ENCODE measurements at places on chromosomes 1 and 21. TPM values are rescaled to one million over a fixed set of nuclear protein-coding genes. Genes with fewer than 3 reads are reported as not detected.

HMCN1 gene
- 9.2 TPM for total RNA-seq

GRCh38 chr1:198606020-198606438 is 32.8 kb upstream of the PTPRC start:
- no peak for DNase-seq

RAB29 gene
- 32.3 TPM for total RNA-seq

TNFSF4 gene
- 11.7 TPM for total RNA-seq

DNA sequence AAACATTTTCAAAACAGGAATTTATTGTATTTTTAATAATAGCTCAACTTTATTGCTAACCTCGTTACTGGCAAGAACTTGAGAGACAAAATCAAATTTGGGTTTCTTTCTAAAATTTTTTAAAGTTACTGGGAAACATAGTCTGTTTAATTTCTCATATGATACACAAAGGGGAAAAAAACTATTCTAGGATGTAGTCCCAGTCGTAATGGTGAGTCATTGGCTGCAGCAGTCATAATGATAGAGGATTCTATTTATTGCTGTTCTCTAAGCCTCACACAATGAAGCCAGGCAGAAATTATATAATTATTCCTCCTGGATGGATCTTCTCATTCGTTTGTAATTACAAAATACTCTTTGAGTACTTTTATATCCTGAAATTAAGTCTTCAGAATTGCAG is 326.5 kb upstream of the SGIP1 start:
- DNase-seq = no peak

EPHA10 gene
- total RNA-seq = not detected

ADCY10 gene
- total RNA-seq = 0.06 TPM

GRCh38 chr21:32735524-32735923 is 7.7 kb upstream of the SYNJ1 start:
- DNase-seq = no peak

DNA sequence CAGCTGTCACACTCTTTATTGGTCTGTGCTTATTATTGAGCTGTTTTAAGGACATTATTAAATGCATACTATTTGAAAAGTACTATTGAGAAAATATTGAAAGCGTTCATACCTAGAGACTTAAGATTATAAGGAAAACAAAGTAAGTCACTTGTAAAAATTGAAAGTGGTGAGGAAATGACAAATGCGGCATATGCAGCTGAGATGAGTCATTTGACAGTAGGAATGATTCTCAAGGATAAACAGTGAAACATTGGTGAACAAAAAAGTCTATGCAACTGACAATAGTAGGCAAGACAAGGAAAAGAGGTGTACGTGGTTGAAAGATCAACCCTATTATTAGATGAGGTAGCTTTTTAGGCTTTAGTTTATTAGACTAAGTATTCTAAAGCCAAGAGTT is 82.6 kb upstream of the MAP10 start:
- no peak for DNase-seq

PM20D1 gene
- total RNA-seq = not detected

DNA sequence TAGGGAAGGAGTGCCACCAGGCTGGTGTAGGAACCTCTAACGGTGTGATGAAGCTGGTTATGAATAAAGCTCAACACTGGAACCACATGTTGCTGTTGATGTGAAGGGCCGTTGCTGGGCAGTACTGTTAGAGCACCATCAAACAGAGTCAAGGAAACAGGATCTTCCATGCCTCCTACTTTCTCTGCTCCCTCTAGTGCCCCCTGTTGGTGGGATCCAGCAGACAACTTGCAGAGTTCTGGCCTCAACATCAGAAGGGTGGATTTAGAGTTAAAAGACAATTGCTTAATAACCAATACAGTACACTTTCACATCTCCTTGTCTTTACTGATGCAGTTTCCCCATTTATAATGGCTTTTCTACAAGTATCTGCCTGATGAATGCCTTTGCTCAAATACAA is 336.4 kb downstream of the NTNG1 start:
- no peak for DNase-seq

SLC6A9 gene
- total RNA-seq = 1.5 TPM

DNA sequence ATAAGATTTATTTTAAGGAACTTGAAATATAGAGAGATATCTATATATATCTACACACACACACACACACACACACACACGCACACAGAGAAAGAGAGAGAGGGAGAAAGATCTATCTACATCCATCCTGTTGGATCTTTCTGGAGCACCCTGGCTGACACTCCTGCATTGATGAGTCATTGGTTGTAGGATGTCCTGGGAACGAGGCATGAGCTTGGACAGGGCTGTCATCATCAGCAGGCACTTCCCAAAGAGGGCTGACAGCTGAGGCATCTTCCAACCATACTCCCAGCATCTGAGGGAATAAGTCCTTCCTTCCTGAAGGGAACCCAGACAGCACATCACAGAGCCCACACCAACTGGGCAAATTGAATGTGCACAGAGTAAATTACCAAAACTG is 99.1 kb upstream of the ERG start:
- no peak for DNase-seq

MFSD2A gene
- 6.9 TPM for total RNA-seq

- no peak for DNase-seq
These were observed 174.2 kb downstream of the TNR start for GRCh38 chr1:175569117-175569743.

GRCh38 chr1:62198781-62199125 is 4.1 kb downstream of the L1TD1 start:
- DNase-seq = no peak

DNA sequence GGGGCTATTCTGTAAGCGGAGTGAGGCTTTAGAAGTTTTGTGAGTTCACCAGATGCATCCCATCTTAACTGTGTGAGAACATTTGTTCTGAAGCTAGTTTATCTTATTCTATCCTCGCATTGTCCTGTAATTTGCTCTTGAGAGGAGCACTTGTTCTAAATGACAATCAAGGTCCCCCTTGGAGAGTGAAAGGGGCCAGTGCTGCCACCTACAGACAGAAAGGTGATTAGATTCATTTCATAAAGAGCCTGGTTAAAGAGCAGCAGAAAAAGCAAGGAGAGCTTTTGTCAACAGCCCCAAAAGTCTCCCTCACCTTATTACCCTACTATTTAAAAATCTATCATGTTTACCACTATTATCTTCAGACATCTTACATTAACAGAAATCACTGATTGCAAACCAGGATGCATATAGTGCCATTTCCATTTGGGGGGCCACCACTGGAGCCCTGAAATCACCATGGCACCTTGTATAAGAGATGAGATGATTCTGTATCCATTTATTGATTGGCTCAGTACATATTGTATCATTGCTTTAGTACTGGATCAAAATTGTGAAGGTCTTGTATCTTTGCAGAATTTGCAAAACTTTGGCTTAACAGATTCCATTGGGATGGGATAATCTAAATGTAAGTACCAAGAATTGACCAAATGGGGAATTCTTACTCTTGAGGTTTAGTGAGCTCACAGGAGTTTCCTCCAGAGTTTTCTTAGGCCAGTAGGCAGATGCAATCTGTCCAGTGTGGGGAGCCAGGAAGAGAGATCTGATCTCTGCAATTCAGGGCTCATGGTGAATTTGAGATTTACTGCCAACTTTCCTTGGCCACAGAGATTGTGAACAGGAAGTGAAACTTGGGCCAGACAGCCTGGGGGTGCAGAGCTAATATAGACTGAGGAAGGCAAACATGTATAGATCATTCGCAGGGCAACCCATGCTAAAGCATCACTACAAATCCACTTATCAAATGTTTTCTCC is 64.3 kb upstream of the TRABD2B start:
- no peak for DNase-seq

DNA sequence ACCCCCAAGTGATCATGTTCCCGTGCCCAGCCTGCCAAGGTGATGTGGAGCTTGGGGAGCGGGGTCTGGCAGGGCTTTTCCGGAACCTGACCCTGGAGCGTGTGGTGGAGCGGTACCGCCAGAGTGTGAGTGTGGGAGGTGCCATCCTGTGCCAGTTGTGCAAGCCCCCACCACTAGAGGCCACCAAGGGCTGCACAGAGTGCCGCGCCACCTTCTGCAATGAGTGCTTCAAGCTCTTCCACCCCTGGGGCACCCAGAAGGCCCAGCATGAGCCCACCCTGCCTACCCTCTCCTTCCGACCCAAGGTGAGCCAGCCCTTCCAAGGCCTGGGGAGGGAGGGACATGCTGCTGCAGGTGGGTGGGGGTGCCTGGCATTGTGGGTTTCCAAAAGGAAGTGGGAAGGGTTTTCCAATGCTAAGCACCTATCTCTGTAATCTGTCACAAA is 2.3 kb downstream of the TRIM46 start:
- no peak for DNase-seq

HSD3B2 gene
- not detected for total RNA-seq

CELA2B gene
- not detected for total RNA-seq

DNA sequence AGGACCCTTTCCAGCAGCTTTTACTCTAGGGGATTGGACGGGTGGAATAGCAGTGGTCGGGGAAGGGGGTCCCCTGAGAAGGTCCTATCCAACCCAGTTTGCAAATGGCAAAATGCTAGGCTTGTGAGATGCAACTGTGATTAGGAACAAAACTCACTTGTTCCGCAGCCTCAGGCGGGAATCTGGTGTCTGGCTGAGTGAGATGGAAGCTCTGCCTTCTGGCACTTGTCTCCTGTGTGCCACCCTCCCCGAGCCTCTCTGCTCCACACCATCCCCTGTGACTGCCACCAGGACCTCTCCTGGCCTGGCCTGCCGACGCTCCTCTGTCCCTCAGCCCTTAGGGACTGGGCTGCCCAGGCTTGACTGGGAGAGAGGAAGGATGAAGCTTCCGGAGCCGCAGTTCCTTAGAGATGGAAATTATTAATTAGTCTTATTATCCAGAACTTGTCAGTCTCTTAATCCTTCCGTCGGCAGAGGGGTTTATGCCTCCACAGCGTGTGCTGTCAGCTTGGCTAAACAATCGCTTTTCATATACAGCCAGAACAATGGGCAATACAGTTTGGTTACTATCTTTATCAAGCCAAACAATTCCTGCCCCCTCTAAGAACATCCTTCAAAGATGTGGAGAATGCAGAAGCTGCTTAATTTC is 292.8 kb upstream of the VAMP3 start:
- no peak for DNase-seq

SAMD13 gene
- total RNA-seq = 1.5 TPM

- DNase-seq = no peak
These were observed 6.6 kb upstream of the MTFR1L start for GRCh38 chr1:25813071-25813733.

ACTN2 gene
- total RNA-seq = not detected

DNA sequence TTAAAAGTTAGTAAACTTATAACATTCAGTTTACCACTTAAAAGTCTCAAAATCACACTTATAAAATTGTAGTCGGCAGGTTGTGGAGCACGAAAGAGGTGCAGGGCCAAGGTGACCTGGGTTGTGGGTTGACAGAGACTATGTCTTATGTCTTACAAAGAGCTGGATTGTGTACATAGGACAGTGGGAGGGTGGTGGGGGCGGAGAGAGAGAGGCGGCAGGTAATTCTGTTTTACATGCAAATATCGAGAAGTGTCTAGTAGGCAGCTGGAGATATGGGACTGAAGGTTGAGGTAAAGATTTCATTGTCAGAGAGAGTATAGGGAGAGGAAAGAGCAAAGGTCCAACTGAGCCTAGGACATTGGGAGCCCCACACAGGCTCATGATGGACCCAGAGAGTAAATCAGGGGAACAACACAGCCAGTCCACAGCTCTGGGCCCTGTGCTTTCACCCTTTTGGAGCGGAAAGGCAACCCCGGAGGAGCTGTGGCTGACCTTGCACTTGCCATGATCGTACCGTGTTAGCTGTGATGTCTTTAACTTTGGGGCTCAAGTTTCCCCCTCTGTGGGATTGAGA is 28.1 kb upstream of the ZBTB18 start:
- DNase-seq = no peak

GRCh38 chr1:29125237-29125641 is 1.5 kb upstream of the TMEM200B start:
- no peak for DNase-seq

- no peak for DNase-seq
These were observed 25.3 kb upstream of the CR2 start for GRCh38 chr1:207428783-207429182.

DNA sequence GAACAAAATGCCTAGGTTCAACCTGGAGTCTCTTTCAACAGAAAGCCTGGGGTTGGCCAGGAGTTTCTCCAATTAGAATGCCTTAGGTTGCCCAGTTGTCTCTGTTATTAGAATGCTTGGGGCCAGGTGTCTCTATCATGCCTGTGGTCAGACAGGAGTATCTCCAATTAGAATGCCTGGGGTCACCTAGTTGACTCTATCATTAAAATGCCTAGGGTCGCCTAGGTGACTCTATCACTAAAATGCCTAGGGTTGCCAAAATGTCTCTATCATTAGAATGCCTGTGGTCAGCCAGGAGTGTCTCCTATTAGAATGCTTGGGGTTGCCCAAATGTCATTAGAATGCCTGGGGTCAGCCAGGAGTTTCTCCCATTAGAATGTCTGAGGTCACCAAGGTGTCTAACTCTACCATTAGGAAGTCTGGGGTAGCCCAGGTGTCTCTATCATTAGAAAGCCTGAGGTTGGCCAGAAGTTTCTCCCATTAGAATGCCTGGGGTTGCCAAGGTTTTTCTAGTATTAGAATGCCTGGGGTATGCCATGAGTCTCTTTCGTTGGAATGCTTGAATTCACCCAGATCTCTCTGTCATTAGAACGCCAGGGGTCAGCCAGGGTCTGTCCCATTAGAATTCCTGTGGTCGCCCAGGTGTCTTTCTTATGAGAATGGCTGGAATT is 57.9 kb downstream of the RNF187 start:
- DNase-seq = no peak

MPC2 gene
- 29.5 TPM for total RNA-seq

DNA sequence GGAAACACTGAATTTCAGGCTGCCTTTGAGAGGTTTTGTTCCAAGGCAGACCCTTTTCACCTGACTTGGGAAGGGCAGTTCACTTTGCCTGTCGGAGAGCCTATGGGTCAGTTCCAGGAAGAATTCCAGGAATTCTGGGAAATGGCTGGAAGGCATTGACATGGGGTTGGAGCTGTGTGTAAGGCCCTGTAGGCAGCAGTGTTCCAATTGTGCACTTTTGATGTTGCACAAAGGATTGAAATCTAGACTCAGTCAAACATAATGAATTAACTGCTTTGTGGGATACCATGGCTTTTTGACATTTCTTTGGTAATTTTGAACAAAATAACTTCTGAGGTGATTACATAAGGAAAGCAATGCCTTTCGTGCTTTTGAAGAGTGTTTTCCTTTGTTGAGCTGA is 184.6 kb downstream of the SDCCAG8 start:
- no peak for DNase-seq

AVPR1B gene
- total RNA-seq = not detected

- no peak for DNase-seq
These were observed 339 bp upstream of the RNPC3 start for GRCh38 chr1:103525114-103525606.

- no peak for DNase-seq
These were observed 278.4 kb downstream of the ZNF326 start for GRCh38 chr1:90273241-90273774.

DNA sequence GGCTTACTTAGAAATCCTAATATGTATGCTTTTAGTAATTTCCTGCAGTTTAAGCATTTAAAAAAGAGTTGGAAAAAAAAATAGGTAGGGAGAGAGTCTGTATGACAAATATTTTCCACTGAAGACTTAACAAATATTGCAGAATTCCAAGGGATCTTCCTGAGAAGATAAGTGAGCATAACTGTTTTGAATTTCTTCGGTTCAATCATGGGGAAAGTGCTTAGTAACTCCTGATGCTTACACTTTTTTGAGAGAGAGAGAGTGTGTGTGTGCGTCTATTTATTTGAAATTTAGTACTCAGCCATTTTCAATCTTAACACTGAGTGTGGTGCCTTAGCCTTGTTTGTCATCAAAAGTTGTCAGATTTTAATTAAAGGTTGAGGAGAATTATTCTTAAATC is 18.5 kb downstream of the SON start:
- DNase-seq = no peak
